ENCODE measurements at places on chromosomes 2 and 18. TPM values are rescaled to one million over a fixed set of nuclear protein-coding genes. Genes with fewer than 3 reads are reported as not detected.

Gene IL37
- total RNA-seq, result not detected

Gene FBXO36
- total RNA-seq, result 5.5 TPM

Gene SCTR
- total RNA-seq, result not detected

Gene KCNIP3
- total RNA-seq, result 11.1 TPM

Gene SLC40A1
- total RNA-seq, result 1.4 TPM

Gene PLB1
- total RNA-seq, result 0.64 TPM

Gene POLR1A
- 17.7 TPM for total RNA-seq

Gene TMEM237
- 26.7 TPM for total RNA-seq

Gene CHRND
- total RNA-seq, result not detected

Gene GPR35
- total RNA-seq, result 0.85 TPM

Gene PKDCC
- 1.9 TPM for total RNA-seq

Gene IGFBP5
- 3.4 TPM for total RNA-seq

Gene CRYGD
- not detected for total RNA-seq

Gene TBR1
- total RNA-seq, result not detected

All from tracheal epithelial cell (primary cell).